ENCODE measurements at places on chromosomes 3 and 15.

DNA sequence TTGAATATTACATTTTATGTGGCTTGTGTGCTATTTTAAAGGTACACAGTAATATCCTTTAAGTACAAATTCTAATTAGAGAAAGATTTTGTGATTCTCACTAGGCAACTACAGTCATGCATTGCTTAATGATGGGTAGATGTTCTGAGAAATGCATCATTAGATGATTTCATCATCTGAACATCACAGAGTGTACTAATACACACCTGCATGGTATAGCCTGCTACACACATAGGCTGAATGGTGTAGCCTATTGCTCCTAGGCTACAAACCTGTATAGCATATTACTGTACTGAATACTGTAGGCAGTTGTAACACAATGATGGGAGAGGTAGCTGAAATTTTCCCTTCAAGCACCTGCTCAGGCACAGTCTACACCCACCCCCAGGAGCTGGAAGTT is 217.4 kb upstream of the EOMES start:
- no peak for DNase-seq
- no peaks in the 10 kb centered on the region for H3K27me3 ChIP-seq
- no peaks in the 10 kb centered on the region for H3K4me1 ChIP-seq

- H3K27me3 ChIP-seq: no peaks in the 10 kb centered on the region
- H3K4me3 ChIP-seq: no peak overlapping the region
- H3K4me1 ChIP-seq: no peaks in the 10 kb centered on the region
These were observed 134.3 kb downstream of the ATP10A start for GRCh38 chr15:25728816-25729215.

DNA sequence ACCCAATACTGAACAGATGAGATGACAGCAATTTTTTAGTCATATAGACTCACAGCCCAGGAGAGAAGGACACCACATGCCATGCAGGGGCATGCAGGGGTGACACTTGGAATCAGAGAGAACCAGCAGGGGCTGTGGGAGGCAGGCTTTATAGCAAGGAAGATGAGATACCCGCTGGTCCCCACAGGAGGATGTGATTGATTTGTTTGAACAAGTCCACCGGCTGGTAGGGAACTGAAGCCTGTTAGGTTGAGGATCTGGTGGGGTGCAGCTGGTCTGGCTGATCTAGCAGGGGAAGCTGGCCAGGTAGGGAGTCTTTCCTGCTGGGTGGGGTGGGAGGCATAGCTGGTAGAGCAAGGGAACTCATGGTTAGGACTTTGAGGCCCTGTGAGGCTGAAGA is 18.0 kb upstream of the ACAN start:
- peaks cover 4% of the 10 kb centered on the region for H3K27me3 ChIP-seq
- H3K27ac ChIP-seq: no peak overlapping the region
- no peak for DNase-seq
- no peaks in the 10 kb centered on the region for H3K4me1 ChIP-seq
- no peaks in the 10 kb centered on the region for H3K36me3 ChIP-seq
- no peak overlapping the region for H3K4me3 ChIP-seq

- no peak overlapping the region for H3K4me3 ChIP-seq
- peaks cover 22% of the 10 kb centered on the region for H3K4me1 ChIP-seq
- H3K27me3 ChIP-seq: no peaks in the 10 kb centered on the region
- no peaks in the 10 kb centered on the region for H3K36me3 ChIP-seq
- H3K27ac ChIP-seq: peak overlapping the region; percentile 46
These were observed 222.3 kb upstream of the CDIN1 start for GRCh38 chr15:36356978-36357601.

DNA sequence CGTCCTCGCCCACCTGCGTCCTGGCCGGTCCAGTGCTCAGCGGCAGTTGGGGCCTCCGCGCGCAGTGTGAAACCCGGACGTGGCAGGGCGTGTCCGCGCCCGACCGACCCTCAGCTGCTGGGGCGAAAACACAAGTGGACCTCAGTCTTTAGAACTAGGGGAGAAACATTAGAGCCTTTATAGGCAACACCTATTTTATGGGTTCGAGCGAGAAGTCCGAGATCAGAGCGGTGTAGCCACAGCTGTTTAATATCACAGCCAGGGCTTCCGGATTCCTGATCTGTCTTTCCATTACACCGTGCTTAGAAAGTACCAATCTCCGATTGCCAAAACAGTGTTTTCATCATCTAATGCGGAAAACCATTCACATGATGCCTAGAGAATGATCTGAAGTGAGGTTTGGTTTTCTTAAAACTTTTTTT is 506 bp downstream of the RAD51 start:
- DNase-seq: no peak
- H3K36me3 ChIP-seq: no peaks in the 10 kb centered on the region
- peak overlapping the region; percentile 86 for H3K4me3 ChIP-seq
- H3K27ac ChIP-seq: no peak overlapping the region

- H3K4me1 ChIP-seq: peaks cover 17% of the 10 kb centered on the region
- peaks cover 91% of the 10 kb centered on the region for H3K36me3 ChIP-seq
- no peaks in the 10 kb centered on the region for H3K27me3 ChIP-seq
These were observed 21.0 kb downstream of the SLC25A20 start for GRCh38 chr3:48877671-48878070.

GRCh38 chr3:61060411-61060861 is 190.8 kb downstream of the FHIT start:
- H3K27me3 ChIP-seq: no peaks in the 10 kb centered on the region
- H3K4me1 ChIP-seq: no peaks in the 10 kb centered on the region
- no peaks in the 10 kb centered on the region for H3K36me3 ChIP-seq
- DNase-seq: no peak
- H3K4me3 ChIP-seq: no peak overlapping the region

GRCh38 chr3:101942356-101942755 is 93.0 kb downstream of the NFKBIZ start:
- H3K36me3 ChIP-seq: no peaks in the 10 kb centered on the region
- H3K4me3 ChIP-seq: no peak overlapping the region
- peak overlapping the region; percentile 60 for H3K27ac ChIP-seq
- no peak for DNase-seq

DNA sequence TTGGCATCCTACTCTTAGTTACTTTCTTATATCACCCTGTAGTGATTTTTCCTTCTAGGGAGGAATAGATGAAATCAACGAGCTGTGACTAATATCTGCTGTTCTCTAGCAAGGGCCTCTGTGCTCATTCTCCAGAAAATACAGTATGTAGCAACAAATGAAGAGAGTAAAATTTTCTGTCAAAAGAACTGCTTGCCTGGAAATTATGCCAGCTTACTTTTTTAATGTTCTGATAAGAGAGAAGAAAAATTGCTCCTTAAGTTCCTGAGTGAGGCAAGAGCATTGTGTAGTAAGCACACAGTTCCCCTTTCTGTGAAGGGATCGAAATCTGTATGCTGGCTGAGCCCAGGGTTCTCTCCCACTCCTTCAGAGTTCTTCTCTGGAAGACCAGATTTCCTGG is 51.4 kb upstream of the GK5 start:
- H3K27me3 ChIP-seq: no peaks in the 10 kb centered on the region
- H3K36me3 ChIP-seq: no peaks in the 10 kb centered on the region
- no peak overlapping the region for H3K4me3 ChIP-seq
- peak overlapping the region; percentile 23 for H3K27ac ChIP-seq

- H3K27ac ChIP-seq: no peak overlapping the region
- no peaks in the 10 kb centered on the region for H3K27me3 ChIP-seq
- peaks cover 7% of the 10 kb centered on the region for H3K4me1 ChIP-seq
- no peaks in the 10 kb centered on the region for H3K36me3 ChIP-seq
- DNase-seq: no peak
These were observed 78.5 kb upstream of the CCNL1 start for GRCh38 chr3:157238457-157238856.

Data from heart right ventricle (tissue), 16 donors.